ENCODE measurements at places on chromosomes 2 and 18.

- DNase-seq = no peak
Observed at GRCh38 chr2:62032096-62032495, 126.6 kb downstream of the COMMD1 start.

DNA sequence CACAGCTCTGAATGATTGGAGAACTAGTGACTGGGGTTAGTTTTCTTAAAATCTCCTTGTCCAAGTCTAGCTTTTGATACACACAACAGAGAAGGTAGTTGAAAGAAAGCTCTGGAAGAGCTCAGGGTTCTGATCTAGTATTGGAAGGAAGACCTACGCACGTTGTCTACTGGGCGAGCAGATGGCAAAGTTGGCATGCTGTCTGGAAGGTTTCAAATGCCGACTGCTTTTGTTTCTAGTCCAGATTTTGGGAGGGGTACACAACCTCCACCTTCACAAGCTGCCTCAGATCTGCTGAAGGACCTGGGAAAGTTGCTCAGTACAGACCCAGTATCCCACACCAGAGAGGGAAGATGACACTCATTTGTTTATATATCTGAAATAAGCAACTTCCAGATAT is 507.3 kb downstream of the RNF144A start:
- DNase-seq = no peak

DNA sequence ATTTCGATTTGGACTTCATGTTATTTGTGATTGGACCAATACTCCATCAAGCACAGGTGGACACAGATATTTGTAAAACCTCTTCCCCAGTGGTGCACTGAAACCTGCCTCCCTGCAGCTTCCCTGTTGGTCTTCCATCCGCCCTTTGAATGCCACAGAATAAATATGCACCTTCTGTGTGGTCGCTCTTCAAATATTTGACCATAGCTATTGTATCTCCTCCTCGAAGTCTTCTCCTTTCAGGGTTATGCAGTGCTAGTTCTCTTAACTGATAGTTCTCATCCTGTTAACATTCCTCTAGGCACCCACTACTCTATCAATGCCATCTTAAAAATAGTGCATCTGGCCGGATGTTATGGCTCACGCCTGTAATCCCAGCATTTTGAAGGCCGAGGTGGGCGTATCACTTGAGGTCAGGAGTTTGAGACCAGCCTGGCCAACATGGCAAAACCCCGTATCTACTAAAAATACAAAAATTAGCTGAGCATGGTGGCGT is 12.5 kb downstream of the SPATS2L start:
- no peak for DNase-seq

DNA sequence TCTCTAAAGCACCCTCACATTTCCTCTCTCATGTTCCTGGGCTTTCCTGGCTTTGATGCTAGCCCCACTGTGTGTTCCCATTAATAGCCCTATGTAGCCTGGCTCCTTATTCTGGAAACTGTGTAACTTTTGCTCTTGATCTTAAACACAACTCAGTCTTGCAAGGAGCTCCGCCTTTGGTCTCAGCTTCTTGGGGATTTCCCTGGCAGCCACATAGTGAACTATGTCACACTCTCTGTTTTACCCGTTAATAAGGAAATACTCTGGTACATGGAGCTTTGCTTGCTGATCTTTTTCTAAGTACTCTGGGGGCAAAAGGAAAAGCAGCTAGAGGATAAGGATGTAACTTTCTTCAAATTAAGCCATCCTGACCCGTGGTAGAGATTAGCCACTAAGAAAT is 259.3 kb downstream of the NEDD4L start:
- DNase-seq = no peak

DNA sequence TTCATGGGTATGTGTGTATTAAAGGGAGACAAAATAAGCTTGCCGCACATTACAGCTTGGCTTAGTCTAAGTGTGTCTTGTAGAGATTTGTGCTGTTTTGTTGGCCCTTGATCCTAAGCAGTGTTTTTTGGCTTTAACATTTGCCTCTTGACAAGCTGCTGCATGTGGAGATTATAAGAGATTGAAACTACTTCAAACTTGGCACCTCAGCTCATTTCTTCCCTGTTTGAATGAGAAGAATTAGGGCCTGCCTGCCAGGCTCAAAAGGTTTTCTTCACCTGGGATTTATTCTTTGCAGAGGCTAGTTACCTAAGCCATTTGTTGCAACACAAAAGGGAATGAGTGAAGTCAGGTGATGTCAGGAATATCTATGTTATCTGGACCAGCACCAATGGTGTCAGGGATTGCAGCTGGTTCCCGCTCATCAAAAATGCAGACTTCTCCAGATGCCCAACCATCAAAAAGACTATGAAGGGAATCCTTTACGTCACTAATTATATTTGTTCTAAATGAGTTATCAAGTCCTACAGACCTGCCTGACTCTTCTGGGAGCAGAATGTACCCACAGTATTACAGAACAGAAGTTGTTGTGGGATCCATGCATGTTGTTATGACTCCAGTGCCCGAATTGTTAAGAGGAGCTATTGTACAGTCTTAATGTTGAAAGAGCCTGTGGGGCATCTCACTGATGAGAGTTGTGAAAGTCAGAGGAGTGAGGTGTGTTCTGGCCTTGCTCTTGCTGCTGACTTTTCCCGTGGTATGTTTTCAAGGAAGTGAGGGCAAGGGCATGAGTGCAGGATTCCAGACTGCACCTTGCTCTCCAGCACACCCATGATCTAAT is 31.0 kb downstream of the ABCA12 start:
- no peak for DNase-seq

DNA sequence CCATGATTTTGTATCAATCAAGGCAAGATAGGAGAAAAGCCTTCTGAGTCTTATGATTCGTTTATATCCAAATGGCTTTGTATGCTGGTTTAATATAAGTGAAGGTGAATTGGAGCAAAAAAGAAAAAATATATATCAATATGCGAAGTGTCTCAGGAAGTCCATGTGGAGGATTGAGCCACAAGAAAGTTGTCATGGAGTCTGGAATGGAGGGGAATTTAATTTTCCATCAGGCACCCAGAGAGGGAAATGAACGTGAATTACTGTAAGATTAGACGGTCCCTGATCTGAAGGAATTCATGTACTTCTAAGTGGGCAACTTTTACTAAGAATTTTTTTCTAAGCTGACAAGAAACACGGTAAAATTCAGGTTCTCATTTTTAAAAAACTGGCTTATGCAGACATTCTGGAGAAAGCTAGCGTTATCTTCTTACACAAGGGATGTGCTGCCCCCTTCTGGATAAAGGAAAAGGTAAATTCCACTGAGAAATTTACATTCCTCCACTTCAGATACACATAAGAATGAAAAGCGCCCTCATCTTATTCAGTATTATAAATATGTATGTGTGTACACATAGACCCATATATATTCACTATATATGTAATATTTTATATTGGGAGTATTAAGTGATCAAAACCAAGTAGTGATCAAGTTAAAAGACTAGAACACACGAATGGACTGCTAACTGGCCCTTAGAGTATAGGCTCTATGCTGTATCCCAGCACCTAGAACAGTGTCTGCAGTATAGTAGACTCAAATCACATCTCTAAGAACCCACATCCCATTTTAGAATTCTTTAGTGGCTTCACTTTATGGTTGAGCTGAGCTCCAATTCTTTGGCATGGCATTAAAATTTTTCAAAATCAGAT is 289.0 kb upstream of the TFPI start:
- no peak for DNase-seq

- DNase-seq = no peak
Observed at GRCh38 chr2:177188482-177189469, 23.8 kb upstream of the HNRNPA3 start.

All from NCI-H2107 (cell line).